IMR-90 (cell line): ENCODE measurements at places on chromosomes 4 and X.

GRCh38 chr4:185657183-185657582, 121.9 kb upstream of the PDLIM3 start:
- H3K4me3 ChIP-seq = no peak overlapping the region
- DNase-seq = no peak
- H3K4me1 ChIP-seq = no peaks in the 10 kb centered on the region

DNA sequence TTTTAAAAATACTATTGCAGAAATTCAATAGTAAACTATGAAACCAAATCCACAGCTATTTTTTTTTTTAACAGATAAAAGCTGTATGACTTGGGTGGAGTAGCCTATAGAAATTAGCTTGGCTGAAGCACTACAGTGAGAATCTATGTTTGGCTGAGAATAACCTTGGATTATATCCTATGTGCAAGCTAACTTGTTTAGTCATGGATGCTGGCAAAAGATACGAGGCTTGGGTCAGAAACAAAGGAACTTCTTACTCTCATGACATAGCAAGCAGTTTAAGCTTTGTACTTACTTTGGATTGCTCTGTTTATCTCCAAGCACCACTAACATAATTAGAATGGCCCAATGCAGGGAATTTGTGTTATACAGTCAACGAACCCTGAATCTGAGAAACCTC, 119.2 kb upstream of the GRID2 start:
- DNase-seq = peak; percentile 24
- H3K36me3 ChIP-seq = no peaks in the 10 kb centered on the region
- no peaks in the 10 kb centered on the region for H3K27me3 ChIP-seq
- no peak overlapping the region for H3K27ac ChIP-seq

- DNase-seq = no peak
- no peaks in the 10 kb centered on the region for H3K4me1 ChIP-seq
- H3K36me3 ChIP-seq = no peaks in the 10 kb centered on the region
- no peaks in the 10 kb centered on the region for H3K27me3 ChIP-seq
- no peak overlapping the region for H3K4me3 ChIP-seq
- H3K27ac ChIP-seq = no peak overlapping the region
These were observed 162.0 kb upstream of the WDFY3 start for GRCh38 chr4:85128246-85129204.

- H3K27ac ChIP-seq = no peak overlapping the region
- no peaks in the 10 kb centered on the region for H3K4me1 ChIP-seq
- H3K36me3 ChIP-seq = no peaks in the 10 kb centered on the region
- no peak overlapping the region for H3K4me3 ChIP-seq
These were observed 51.4 kb upstream of the PCDH18 start for GRCh38 chr4:137583671-137584070.

GRCh38 chr4:40212674-40213527, 16.1 kb downstream of the RHOH start:
- DNase-seq = peak; percentile 20
- no peak overlapping the region for H3K4me3 ChIP-seq
- H3K27me3 ChIP-seq = no peaks in the 10 kb centered on the region; the same call in 1 of the 2 replicates
- H3K27ac ChIP-seq = no peak overlapping the region
- peaks cover 4% of the 10 kb centered on the region; the same call in 1 of the 2 replicates for H3K4me1 ChIP-seq

DNA sequence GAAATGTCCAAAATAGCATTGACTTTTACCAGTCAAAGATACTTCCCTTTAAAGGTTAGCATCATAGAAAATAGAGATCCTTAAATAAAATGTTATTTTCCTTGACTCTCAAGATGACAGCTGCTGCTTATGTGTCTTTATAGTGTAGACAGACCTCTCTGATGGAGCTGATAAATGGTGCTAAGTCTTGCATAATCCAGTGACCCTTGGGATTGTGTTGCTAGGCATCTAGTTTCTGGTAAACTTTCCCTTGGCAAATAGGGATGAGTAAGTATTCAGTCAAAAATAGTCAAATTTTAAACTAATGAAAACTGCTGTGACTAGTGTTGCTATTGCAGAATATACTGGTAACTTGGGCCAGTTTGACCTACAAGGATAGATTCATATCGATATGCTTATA, 53.6 kb downstream of the MBNL3 start:
- no peak for DNase-seq
- no peak overlapping the region for H3K27ac ChIP-seq
- H3K4me3 ChIP-seq = no peak overlapping the region
- no peaks in the 10 kb centered on the region; the same call in 1 of the 2 replicates for H3K27me3 ChIP-seq
- H3K4me1 ChIP-seq = no peaks in the 10 kb centered on the region

DNA sequence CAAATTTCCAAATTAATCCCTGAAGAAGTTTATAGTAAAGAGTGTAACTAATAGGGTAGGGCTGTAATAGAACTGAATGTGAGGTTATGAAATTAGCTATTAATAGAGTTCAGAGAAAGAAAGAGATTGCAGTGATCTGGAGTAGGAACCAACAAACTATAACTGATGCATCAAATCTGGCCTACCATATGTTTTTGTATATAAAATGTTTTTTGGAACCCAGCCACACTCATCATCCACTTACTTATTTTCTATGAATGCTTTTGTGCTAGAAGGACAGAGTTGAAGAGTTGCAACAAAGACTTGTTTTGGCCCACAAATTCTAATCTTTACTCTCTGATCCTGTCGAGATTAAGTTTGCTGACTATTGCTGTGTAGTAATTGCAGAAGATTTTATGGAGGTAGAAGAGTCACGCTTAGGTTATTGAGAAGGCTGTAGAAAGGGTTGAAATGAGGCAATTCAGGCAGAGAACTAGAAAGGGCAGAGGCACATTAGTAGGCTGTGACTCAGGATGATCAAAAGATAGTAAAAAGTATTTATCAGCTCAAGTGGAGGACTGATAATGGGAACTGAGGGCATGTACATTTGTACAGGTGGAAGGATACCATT, 298.7 kb upstream of the EMCN start:
- H3K27me3 ChIP-seq = no peaks in the 10 kb centered on the region
- no peak overlapping the region for H3K4me3 ChIP-seq
- H3K36me3 ChIP-seq = no peaks in the 10 kb centered on the region
- DNase-seq = no peak
